ENCODE measurements at places on chromosomes 1 and 21. TPM values are rescaled to one million over a fixed set of nuclear protein-coding genes. Genes with fewer than 3 reads are reported as not detected.

The IFNLR1 gene
- 2.3 TPM for total RNA-seq

The LCE2C gene
- not detected for total RNA-seq

GRCh38 chr1:52111492-52111891 lies 30.4 kb upstream of the ZFYVE9 start:
- no peak for DNase-seq

DNA sequence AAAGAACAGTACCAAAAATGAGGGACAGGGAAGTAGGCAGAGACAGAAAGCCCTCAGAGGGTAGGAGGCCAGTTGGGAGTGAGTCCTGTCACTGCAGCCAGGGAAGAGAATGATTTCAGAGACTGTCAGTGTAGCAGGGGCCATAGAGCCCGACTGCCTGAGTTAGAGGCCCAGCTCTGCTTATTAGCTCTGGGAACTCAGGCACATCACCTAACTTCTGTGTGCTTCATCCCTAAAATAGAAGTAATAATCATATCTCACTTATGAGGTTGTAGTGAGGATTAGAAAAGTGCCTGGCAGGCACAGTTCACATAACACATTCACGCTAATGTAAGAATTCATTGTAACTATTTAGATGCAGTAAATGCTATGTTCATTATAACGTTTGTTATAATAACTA lies 18.3 kb downstream of the NPL start:
- no peak for DNase-seq

DNA sequence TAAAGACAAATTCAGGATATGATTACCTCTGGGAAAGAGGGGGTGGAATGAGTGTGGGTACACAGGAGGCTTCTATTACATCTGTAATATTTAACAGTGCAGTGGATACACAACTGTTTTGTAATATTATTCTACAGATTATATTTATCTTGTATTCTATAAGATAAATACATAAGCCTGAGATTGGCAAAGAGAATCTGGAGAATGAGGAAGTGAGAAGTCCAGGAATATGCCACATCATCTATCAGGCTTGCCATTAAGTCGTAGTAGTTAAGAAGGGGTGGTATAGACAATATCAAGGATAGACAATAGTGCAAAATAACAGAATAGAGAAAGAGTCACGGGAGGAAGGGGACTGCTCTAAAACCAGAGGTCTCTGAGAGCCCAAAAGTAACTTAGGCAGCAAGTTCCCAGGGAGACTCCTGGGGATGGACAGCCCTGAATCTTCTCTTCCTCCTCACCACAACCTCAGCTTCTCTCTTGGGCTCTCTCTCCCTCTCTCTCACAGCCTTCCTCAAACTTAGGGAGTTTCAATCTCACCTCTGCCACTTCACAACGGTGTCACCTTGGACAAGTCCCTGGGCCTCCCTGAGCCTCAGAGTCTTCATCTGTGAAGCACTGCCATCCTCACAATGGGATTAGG lies 14.0 kb upstream of the PTAFR start:
- no peak for DNase-seq

DNA sequence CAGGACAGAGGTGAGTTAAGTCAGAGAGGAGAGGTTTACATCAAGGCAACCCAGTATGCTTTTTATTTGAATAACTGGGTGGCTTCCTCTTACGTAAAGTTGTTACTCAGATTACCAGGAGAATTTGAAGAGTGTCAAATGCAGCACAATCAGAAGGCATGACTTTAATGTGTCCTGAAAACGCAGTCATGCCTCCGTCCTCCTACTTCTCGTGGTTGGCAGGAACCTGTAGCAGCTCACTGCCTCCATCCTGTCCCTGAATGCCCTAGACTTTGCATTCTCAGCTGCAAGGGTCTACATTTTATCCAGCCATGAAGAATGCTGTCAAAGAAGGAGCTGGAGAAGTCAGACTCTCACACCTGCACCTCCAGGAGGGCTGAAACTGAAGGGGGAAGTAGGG lies 66.7 kb downstream of the MIS18A start:
- DNase-seq = no peak

GRCh38 chr1:210700511-210700910 lies 371.8 kb downstream of the HHAT start:
- DNase-seq = no peak

Measured in cardiac septum (tissue), 1 donor.